ENCODE measurements at places on chromosomes 11 and 22.

- no peak for DNase-seq
Observed at GRCh38 chr22:37684803-37685615, 1.1 kb upstream of the NOL12 start.

DNA sequence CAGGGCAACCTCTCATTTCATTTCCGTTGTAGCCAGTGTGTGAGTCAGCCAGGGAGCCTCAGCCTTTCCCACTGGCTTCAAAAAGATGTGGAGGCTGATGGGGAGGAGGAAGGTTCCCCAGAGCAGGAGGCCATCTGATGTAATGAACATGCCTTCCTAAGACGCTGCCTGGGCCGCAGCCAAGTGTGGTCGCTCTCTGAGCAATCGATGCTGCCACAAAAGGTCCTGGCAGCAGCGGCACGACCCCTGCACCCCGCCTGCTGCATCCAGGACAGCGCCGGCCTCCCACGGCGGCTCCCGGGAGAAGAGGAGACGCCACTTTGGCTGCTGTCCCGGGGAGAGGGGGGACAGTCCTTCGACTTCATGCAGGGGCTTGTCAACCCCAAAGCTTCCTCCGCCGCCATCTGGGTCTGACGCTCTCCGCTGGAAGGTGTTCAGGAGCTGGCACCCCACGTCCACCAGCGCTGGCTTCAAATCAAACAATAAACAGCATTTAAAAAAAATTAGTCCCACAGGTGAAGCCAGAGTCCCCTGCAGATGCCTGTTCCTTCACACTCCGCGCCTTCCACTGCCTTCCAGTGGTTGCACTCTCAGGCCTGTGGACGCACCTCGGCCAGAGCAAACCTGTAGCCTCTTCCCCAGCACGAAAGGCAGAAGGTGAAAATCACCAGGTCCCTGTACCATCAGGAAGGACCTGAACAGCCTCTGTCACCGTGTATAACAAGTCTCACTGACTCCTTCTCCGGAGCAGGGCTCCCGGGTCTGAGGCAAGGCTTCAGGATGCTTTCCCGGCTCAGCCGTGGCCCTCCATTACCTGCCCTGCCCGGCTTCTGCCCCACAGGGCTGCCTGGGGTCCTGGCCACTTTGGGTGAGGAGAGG lies 930.7 kb downstream of the BRD1 start:
- DNase-seq = no peak

GRCh38 chr11:67002921-67003411 lies 20.0 kb upstream of the SYT12 start:
- no peak for DNase-seq

DNA sequence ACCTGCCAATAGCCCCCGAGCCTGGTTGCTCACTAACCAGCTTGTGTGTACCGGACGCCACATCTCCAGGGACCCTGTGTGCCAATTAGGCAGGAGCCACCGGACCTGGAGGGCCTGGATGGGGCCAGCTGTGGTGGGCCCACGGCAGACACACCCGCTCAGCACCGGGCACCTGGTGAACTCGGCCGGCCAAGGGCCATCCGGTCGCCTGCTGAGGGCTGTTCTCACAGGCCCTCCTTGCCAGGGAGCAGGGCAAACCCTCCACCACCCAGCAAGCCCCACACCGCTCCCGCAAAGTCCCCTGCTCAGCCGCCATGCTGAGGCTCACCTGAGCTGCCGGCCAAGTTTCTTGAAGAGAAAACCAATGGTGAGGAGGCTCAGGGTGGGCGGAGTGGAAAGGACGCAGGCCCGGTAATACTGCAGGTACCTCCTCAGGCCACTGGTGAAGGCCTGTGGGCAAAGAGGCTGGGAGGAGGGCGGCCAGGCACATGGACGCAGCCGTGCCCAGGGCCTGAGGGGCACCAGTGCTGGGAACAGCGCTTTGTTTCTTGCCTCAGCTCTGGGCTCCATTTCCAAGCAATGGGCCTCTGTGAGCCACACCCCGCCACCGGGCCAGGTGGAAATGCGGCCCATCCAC lies 17.1 kb downstream of the TUBGCP6 start:
- no peak for DNase-seq

DNA sequence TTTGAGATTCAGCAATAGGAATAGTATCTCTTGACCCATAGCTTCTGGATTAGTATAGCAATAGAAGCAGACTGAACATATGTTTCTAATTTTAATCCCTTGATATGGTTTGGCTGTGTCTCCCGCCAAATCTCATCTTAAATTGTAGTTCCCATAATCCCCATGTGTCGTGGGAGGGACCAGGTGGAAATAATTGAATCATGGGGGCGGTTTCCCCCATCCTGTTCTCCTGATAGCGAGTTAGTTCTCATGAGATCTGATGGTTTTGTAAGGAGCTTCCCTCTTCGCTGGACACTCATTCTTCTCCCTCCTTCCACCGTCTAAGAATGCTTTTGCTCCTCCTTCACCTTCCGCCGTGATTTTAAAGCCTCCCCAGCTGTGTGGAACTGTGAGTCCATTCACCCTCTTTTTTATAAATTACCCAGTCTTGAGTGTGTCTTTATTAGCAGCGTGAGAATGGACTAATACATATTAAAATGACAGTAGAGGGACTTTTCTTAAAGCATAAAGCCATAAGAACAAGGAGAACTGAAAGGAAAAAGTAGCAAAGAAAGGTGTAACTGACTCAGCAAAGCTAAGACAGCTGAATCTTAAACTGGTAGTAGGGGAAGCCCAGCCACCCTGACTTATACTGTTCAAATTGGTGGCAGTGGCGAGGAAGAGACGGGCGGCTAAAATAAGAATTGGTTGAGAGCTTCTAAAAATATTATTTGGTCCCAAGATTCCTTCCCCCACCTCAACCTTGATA lies 20.3 kb upstream of the SLN start:
- no peak for DNase-seq

- no peak for DNase-seq
Observed at GRCh38 chr11:68521969-68522652, 61.6 kb downstream of the PPP6R3 start.

GRCh38 chr11:83922318-83922717 lies 636.2 kb upstream of the CCDC90B start:
- no peak for DNase-seq

DNA sequence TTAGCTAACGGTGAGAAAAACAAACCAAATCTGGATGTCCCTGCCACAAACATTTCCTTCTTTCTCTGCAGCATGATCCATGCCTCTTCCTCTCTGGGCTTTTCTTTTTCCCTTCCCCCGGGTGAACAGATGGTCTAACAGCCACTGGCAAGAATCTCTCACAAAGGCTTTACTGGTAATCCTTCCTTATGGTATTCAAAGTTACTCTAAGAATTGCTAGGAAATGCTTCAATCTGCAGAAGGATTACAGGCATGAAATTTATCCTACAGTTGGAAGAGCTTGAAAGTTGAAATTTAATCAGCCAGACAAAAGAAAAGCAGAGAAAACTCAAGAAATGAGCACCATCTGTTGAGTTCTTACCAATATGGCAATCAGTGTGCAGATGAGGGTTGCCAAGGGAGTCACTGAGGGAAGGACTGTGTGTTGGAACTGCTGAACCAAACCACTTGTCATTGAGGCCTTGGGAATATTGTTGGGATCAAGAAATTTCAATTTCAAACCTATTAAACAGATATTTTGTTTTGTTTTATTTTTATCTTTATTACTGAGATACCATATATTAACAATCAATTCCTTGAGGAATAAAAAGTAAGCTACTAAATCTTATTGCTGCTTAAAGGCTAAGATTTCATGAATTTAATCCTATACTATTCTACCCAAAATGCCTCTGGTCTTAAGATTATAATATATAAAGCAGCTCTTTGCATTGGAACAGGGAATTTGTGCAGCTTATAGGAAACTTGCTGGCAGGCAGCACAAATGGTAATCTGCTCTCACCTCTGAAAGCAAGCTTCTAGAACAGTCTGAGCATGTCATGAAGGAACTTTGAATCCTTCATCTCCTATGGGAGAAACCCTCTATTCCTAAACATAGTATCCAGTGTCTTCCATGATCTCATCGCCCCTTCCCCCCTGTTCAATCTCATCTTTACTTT lies 29.7 kb upstream of the NDUFC2 start:
- no peak for DNase-seq

DNA sequence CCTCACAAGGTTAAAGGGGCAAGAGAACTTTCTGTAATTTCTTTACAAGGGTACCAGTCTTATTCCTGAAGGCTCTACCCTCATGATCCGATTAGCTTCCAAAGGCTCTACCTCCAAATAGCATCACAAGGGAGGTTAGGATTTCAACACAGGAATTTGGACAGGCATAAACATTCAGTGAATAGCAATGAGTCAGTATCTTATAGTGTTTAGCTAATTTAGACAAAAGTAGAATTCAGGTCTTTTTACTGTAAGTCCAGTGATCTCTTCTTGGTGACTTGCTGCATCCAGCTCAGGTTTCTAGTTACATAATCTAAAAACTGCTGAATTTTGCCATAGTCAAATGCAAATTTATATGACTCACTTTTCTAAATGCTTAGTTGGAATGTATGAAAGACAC lies 1995.6 kb upstream of the RAG2 start:
- no peak for DNase-seq

DNA sequence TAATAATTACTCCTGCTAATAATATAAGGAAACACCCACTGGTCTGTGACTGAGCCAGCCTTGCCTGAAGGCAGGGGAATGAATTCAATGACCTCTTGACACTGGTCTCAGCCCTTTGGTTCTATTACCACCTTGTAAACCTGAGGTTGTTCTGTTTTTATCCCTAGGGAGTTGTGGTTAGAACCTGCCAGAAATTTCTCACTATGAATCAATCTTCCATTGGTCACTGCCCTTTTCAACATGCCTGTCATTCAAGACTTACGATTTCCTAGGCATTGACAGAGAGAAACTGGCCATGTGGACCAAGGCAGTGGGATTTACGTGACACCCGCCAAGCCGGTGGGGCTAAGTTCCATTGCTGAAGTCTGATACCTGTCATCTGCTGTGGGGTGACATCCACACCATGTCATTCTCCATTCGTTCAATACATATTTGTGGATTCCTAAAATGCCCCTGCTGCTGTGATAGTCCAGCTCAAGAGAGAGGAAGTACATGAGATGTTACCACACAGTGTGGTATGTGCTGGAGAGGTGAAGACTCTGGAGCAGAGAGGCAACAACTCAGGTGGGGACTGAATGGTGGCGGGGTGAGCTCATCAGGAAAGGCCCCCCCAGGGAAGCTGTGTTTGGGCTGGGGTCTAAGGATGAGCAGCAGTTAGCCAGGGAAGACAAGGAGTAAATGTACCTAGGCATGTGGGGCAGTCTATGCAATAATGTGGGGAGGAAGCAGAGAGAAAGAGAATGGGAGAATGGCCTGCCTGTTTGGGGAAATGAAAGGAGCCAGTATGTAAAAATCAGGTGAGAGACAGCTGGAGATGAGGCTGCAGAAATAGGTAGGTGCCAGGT lies 15.2 kb upstream of the EHF start:
- no peak for DNase-seq

GRCh38 chr11:119175493-119176077 lies 7.1 kb downstream of the NLRX1 start:
- no peak for DNase-seq

- DNase-seq = no peak
Observed at GRCh38 chr11:101907815-101908214, 7.0 kb upstream of the CEP126 start.

GRCh38 chr11:110184456-110184855 lies 91.3 kb downstream of the ZC3H12C start:
- no peak for DNase-seq

- DNase-seq = no peak
Observed at GRCh38 chr22:35608088-35608487, 9.0 kb downstream of the MB start.

DNA sequence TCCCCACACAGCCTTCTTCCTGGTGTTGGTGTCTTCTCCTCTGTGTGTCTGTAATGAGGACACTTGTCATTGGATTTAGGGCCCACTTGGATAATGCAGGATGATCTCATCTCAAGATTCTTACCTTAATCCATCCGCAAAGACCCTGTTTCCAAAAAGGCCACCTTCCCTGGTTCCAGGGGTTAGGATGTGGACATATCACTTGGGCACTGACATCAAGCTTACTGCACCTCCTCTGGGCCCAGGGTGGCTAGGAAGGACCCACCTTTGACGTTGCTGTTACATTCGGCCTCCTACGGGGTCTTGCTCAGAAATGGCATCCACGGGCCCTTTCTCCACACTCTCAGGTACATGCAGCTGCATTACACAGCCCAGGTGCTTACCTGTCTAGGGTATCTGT lies 535.9 kb downstream of the BRD1 start:
- DNase-seq = no peak

DNA sequence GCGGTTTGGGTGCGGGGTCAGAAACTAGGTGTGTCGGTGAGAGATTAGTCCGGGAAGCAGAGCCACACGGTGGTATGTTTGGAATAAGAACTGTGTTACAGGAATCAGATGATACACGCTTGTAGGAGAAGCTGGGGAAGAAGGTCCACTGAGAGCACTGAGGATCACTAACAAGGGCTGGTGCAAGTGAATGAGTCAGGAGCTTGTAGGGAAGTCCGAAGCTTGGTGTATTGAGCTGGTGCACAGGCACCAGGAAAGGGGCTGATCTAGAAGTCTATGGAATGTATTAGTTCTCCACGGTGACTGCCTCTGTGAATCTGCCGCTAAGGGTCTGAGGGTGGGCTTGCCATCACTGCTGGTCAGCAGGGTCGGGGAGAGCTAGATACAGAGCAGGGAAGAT lies 18.8 kb upstream of the GRK3 start:
- no peak for DNase-seq

All from stimulated activated CD4-positive, alpha-beta T cell treated with anti-CD3 and anti-CD28 coated beads, Interleukin-1b, Interleukin-23, amount 100 ng/mL, for 1 hour (primary cell).